ENCODE measurements at places on chromosomes 3 and 15. TPM values are rescaled to one million over a fixed set of nuclear protein-coding genes. Genes with fewer than 3 reads are reported as not detected.

Gene ADAMTS9
- total RNA-seq: 104 TPM

Gene PLA2G4D
- not detected for total RNA-seq

Gene AP3B2
- not detected for total RNA-seq

Gene TMEM212
- not detected for total RNA-seq

DNA sequence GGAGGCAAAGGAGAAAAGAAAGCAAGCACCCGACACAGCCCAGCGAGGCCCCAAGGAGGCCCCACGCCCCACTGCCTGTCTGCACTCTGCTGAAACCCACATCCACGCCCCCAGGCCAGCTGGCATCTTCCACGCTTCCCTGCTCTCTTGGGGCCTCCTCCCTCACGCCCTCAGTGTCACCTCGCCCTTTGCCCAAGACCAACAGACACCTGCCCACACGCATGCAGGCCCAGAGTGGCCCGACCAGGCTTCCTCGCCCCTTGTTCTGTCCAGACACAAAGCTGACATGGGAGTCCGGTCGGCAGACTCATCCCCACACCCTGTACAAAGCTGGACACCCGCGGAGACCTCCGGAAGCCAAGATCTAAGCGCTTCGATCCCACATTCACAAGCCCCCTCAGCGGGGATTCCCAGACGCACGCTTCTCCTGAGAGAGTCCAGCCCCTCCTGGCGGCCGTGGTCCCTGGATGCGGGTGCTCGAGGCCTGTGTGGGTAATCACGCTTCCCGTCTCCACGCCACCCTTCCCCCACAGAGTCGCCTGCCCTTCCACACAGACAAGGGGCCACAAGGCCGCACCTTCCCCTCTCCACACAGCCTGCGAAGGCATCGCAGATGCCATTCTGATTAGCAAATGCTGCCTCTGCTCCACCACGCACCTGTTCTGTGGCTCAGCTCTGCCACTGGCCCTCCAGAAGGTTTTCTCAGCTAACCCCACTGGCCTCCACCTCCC is 176.6 kb downstream of the XXYLT1 start:
- H3K27me3 ChIP-seq: no peaks in the 10 kb centered on the region
- no peaks in the 10 kb centered on the region for H3K36me3 ChIP-seq
- DNase-seq: no peak
- no peaks in the 10 kb centered on the region for H3K4me1 ChIP-seq

DNA sequence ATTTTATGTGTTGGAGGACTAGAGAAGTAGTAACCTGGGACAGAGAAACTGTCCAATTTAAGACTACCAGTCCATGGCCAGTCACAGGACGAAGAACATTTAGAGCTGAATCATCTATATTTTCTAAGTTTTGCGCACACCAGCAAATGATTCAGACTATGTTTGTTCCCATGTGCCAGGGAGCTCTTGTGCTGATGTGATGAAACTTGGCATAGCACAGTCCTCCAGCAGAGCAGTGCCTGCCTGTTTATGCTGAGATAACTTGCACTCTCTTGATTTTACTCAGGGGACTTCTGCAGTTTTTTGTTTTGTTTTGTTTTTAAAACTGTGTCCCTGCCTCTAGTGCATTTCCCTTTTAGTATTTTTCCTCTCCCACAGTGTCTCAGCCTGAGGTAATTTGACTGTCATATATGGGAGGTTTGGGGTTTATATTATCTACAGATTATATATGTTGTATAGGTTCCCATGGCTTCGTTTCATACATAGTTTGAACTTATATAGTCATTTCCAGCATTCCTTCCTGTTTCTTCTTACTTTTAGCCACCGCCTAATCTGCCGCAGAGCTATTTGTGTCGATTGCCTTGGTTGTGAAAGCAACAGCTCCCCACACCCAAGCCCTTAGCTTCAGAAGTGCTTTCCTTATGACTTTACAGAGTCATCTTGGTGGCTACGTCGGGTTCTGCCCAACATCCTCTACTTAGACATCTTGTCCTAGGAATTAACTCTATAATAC is 45.5 kb downstream of the PPM1L start:
- peaks cover 37% of the 10 kb centered on the region for H3K4me1 ChIP-seq
- H3K4me3 ChIP-seq: peak overlapping the region; percentile 52
- DNase-seq: peak; percentile 26
- H3K36me3 ChIP-seq: no peaks in the 10 kb centered on the region
- no peaks in the 10 kb centered on the region for H3K27me3 ChIP-seq
- H3K27ac ChIP-seq: peak overlapping the region; percentile 56

DNA sequence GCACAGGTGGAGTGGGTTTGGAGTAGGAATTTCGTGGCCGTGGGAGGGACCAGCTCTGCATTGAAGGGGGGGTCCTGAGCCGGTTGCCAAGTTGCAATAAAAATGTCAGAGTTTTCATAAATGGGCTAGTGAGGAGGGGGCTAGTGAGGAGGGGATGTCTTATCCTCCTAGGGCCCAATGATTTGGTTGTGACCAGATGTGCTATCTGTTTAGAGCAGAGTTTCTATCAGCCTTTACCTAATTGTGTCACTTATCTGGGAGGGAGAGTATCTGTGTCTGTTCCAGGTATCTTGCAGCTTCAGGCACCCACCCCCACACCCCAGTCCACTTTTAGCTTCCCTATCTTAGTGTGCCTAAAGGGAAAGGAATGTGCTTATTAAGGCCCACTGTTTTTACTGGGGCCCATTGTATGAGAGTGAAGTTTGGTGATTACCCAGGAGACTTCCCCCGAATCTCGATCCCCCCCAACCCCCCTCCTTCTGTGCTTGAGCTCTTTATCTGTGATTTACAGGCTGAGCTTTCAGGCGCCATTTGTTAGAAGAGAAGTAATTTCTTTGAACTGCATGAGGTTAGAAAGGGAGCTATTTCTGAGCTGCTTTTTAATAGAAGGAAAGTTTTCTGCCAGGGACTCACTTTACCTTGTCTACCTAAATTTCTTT is 42.6 kb downstream of the PPCDC start:
- no peaks in the 10 kb centered on the region for H3K36me3 ChIP-seq
- H3K27me3 ChIP-seq: no peaks in the 10 kb centered on the region
- H3K4me1 ChIP-seq: peaks cover 38% of the 10 kb centered on the region
- no peak overlapping the region for H3K4me3 ChIP-seq

DNA sequence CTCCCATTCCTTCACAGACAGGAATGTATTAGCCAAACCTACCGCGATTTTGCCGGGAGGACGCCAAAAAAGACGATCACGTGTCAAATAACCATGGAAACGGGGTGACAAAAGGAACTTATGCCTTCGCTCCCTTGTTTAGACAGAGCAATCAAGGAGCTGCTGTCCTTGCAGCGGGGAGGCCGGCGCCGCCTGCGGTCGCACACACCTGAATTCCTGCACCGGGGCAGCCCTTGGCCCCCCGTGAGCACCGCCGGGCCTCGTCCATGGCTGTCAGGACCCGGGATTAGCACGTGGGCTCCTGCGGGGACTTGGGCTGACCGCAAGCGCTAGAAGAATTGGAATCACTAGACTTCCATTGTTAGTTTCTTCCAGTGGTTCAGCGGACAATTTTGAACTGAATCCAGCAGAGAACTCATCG is 193.1 kb downstream of the SHQ1 start:
- H3K36me3 ChIP-seq: no peaks in the 10 kb centered on the region
- H3K4me3 ChIP-seq: peak overlapping the region; percentile 45
- peaks cover 12% of the 10 kb centered on the region for H3K4me1 ChIP-seq
- DNase-seq: no peak

GRCh38 chr15:55775316-55775715 is 32.4 kb upstream of the PRTG start:
- H3K27ac ChIP-seq: no peak overlapping the region
- no peak for DNase-seq
- H3K4me3 ChIP-seq: no peak overlapping the region
- H3K27me3 ChIP-seq: no peaks in the 10 kb centered on the region
- H3K36me3 ChIP-seq: no peaks in the 10 kb centered on the region
- H3K4me1 ChIP-seq: no peaks in the 10 kb centered on the region

- H3K27ac ChIP-seq: no peak overlapping the region
- H3K4me1 ChIP-seq: no peaks in the 10 kb centered on the region
- no peaks in the 10 kb centered on the region for H3K36me3 ChIP-seq
- no peaks in the 10 kb centered on the region for H3K27me3 ChIP-seq
- peak; percentile 8 for DNase-seq
Observed at GRCh38 chr3:63818282-63819150, 583 bp upstream of the C3orf49 start.

- DNase-seq: no peak
- no peak overlapping the region for H3K27ac ChIP-seq
- H3K36me3 ChIP-seq: no peaks in the 10 kb centered on the region
Observed at GRCh38 chr15:41125931-41126642, 10.0 kb upstream of the INO80 start.

- no peaks in the 10 kb centered on the region for H3K36me3 ChIP-seq
- H3K4me1 ChIP-seq: peaks cover 31% of the 10 kb centered on the region
- H3K27me3 ChIP-seq: no peaks in the 10 kb centered on the region
- DNase-seq: no peak
- H3K27ac ChIP-seq: no peak overlapping the region
Observed at GRCh38 chr3:184373422-184373821, 4.6 kb downstream of the THPO start.

DNA sequence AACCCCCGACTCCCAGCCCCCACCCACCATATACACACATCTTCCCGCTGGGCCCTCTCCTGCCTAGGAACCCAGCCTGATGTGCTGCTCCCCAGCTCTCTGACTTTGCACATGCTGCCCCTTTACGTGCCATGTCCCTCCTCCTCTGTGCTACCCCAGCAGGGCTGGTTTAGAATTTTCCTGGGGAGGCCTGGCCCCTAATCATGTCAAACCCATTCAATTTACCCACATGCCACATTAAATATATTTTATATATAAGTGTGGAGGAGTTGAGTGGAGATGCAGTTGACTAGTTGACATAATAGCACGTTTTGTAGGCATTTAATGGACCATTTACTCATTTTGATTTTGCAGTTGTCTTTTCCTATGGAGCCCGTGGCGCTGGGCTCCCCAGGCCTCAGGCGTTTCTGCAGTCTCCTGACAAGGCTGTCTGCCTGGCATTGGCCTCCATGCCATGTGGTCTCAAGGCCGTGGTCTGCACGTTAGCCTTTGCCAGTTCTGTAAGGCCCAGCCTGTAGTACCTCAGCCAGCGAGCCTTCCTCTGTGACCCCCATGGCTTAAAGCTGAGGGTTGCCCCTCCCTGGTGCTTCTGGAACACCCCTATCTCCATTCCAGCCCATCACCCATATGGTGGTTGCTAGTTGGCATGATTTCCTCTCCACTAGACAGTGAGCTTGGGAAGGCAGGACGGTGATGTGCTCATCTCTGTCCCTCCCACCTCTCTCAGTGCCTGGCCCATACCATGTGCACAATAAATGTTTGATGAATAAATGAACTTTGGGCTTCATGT is 155.8 kb downstream of the TLE3 start:
- no peaks in the 10 kb centered on the region for H3K36me3 ChIP-seq
- no peak overlapping the region for H3K27ac ChIP-seq
- no peak for DNase-seq
- no peaks in the 10 kb centered on the region for H3K4me1 ChIP-seq
- no peak overlapping the region for H3K4me3 ChIP-seq

DNA sequence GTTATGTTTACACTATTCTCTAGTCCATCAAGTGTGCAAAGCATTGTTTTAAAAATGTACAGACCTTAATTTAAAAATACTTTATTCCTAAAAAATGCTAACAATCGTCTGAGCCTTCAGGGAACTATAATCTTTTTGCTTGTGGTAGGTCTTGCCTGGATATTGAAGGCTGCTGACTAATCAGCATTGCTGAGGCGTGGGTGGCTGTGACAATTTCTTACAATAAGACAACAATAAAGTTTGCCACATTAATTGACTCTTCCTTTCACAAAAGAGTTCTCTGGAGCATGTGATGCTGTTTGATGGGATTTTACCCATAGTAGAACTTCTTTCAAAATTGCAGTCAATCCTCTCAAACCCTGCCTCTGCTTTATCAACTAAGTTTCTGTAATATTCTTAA is 384.0 kb upstream of the TGFBR2 start:
- H3K27me3 ChIP-seq: no peaks in the 10 kb centered on the region
- no peak for DNase-seq
- H3K27ac ChIP-seq: no peak overlapping the region
- no peak overlapping the region for H3K4me3 ChIP-seq
- no peaks in the 10 kb centered on the region for H3K36me3 ChIP-seq

DNA sequence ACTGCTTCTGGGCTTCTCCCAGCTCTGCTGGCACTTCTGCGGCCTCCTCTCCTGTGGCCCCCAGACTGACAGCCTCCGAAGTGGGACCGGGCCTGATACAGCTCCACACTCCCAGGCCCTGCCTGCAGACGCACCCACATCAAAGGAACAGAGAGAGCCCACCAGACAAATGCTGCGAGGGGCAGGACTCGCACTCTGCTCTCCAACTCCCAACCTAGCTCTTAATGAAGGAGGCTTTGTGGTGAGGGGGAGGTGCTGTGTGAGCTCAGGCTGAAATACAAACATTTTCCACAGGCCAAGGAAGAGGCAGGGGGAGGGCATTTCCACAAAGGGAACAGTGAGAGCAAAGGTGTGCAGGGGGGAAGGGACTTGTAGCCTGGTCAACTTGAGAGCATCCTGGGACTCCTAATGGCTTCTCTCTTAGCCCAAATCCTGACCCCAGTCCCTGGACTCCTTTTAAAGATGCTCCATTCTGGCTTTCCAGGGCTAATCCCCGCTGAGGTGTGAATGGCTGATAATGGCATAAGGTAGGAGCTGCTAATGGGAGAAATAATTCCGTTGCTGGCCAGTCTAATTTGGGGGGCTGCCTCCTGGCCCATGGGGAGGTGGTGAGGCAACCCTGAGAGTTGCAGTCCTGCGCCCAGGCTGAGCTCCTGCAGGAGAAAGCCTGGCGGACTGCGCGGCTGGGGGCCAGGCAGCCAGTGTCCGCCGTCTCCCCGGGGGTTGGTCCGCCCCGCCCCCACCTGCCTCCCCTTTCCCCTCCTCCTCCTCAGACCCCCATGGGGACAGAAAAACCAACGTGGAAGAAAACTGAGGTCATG is 9.6 kb downstream of the LINGO1 start:
- no peaks in the 10 kb centered on the region for H3K36me3 ChIP-seq
- H3K4me1 ChIP-seq: no peaks in the 10 kb centered on the region
- no peak overlapping the region for H3K27ac ChIP-seq
